ENCODE measurements at places on chromosomes 7 and 10. TPM values are rescaled to one million over a fixed set of nuclear protein-coding genes. Genes with fewer than 3 reads are reported as not detected.

ICA1 gene
- total RNA-seq: 0.13 TPM

C10orf62 gene
- total RNA-seq: 0.11 TPM

BCAP29 gene
- total RNA-seq: 242 TPM

GIMAP2 gene
- total RNA-seq: 3.4 TPM

PAX4 gene
- total RNA-seq: not detected

OPN1SW gene
- 2.1 TPM for total RNA-seq

EVX1 gene
- total RNA-seq: not detected

SAMD9L gene
- total RNA-seq: 18.5 TPM

CFAP70 gene
- total RNA-seq: 0.45 TPM

PCDH15 gene
- total RNA-seq: 0.11 TPM

POLD2 gene
- total RNA-seq: 201 TPM

UPK3BL2 gene
- 4.3 TPM for total RNA-seq

WNT2 gene
- not detected for total RNA-seq

EIF4EBP2 gene
- 32.8 TPM for total RNA-seq

TET1 gene
- total RNA-seq: 2.9 TPM

OR9A2 gene
- not detected for total RNA-seq

PPP1R9A gene
- 0.51 TPM for total RNA-seq

CDHR1 gene
- total RNA-seq: not detected

NEURL1 gene
- not detected for total RNA-seq

GPR15LG gene
- not detected for total RNA-seq

METTL27 gene
- total RNA-seq: 3.2 TPM

NANOS1 gene
- total RNA-seq: 0.45 TPM

UCMA gene
- total RNA-seq: not detected

PRF1 gene
- total RNA-seq: not detected
